Stimulated activated CD4-positive, alpha-beta T cell treated with anti-CD3 and anti-CD28 coated beads, Interleukin-2, amount 100 ng/mL, for 4 hours (primary cell): ENCODE measurements at places on chromosomes 2 and 18.

DNA sequence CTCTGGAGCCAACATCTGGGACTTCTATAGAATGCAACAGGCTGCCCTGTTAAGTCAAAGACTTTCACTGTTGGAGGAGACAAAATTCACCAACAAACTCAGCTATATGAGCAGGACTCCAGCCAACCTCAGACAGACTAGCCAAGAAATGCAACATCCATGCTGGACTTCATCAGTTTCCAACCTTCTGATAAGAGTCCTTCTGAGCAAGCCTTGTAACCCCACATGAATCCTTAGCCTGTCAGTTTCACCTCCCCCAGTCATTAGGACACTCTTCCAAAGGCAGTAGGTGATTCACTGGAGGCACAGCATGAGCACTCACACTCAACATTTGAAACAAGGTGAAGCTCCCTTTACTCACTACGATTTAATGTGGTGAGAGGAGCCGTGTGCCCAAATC is 5.8 kb downstream of the TBC1D8 start:
- DNase-seq: no peak

GRCh38 chr2:48161628-48162027 is 255.3 kb upstream of the FBXO11 start:
- DNase-seq: no peak

- no peak for DNase-seq
These were observed 39.9 kb upstream of the CDC42EP3 start for GRCh38 chr2:37711308-37711731.

- no peak for DNase-seq
These were observed 294.2 kb upstream of the HNMT start for GRCh38 chr2:137670111-137670510.

DNA sequence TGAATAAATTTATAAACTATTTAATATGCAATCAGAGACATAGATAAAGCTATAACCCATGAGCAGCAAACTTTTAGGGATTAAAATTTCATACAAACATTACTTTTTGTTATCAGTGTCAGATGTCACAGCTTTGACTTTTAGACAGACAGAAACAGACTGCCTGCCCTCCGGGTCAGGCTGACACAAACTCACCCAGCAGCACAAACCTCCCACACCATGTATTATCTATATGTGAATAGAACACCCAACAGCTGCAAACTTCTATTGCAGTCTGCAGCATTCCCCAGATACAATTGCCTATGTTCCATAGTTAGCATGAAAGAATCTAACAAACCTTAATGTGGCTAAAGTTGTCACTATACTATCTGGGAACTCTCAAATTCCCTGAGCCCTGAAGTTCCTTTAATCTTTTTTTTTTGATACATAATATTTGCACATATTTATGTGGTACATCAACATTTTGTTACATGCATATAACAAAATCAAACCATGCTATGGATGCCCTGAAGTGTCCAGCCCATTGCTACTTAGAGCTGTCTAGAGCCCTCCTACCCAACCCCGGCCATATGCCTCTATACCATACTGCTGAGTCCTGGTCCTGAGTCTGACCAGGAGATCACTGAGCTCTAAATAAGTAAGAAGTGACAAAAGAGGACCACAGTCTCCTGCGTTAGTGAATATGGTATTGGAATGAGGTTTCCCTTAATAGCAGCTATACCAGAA is 214.4 kb downstream of the ZNF385B start:
- no peak for DNase-seq

- no peak for DNase-seq
These were observed 116.1 kb downstream of the RNF144A start for GRCh38 chr2:7033136-7033960.

GRCh38 chr2:95049961-95050360 is 24.5 kb downstream of the MAL start:
- DNase-seq: no peak

GRCh38 chr2:109031476-109032228 is 42.6 kb upstream of the EDAR start:
- DNase-seq: peak; percentile 61

- no peak for DNase-seq
These were observed 103.3 kb downstream of the MDH1 start for GRCh38 chr2:63692002-63692606.

GRCh38 chr2:207514451-207514850 is 15.3 kb upstream of the CREB1 start:
- DNase-seq: no peak

DNA sequence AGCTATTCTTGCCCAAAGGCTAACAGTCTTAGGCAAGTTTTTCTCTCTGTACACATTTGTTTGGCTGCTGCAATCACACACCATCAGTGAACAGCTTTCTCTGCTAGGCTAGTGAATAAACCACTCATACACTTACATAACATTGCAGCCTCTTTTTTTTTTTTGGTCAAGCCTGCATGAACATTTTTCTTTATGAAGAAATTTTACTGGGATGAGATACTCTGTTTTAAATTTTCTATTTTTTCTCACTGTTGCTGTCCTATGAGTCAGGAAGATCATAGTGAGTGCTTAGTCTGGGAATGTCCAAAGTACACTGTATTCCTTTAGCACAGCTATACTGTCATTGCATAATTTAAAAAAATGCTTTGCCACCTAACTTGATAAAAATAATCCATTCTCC is 58.5 kb downstream of the ROCK1 start:
- no peak for DNase-seq

DNA sequence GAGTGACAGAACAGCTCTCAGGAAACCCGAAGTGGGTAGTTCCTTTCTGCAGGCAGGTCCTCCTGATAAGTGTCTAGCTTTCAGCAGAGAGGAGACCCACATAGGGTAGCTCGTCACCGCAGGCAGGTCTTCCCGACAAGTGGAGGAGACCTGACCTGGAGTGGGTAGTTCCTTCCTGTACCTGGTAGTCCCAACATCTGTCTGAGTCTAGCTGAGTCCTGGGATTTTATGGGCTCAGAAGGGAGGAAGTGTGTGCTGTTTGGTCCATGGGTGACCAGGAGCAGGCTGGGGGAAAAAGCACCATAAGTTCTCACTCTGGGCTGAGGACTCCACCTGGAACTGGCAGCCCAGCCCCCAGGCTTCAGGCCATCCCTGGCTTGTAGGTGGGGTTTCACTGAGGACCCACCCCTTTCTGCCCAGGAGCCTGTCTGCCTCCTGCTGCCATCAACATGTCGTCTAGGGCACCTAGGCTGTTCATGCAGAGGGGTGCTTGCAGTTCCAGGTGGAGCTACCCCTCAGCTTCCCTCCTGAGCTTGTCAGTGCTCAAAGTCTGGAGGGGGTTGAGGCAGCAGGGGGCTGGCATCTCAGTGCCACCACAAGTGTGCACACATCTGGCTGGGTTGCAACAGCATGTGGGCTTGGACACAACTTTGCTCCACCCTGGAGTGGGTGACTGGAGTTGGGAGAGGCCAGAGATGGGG is 9.4 kb downstream of the DYSF start:
- DNase-seq: no peak

- peak; percentile 36 for DNase-seq
These were observed 206.9 kb downstream of the ARL4C start for GRCh38 chr2:234289834-234290590.

DNA sequence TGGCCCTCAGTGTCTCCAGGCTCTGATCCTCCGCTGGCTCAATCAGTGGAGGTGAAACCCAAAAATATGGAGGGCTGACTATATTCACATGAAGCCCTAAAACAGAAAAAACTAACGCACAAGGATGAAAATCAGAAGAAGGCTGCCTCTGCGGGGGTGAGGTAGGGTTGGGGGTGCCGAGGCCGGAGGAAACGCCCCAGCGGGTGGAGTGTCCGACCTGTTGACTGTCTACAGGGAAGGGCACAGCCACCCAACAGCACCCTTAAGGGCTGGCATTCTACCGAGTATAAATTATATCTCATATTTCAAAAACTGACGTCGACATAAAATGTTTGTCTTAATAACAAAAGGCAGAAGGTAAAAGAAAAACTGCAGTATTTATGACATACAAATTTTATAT is 223.5 kb downstream of the HDAC4 start:
- no peak for DNase-seq

GRCh38 chr2:152049541-152049940 is 49.3 kb downstream of the CACNB4 start:
- no peak for DNase-seq

DNA sequence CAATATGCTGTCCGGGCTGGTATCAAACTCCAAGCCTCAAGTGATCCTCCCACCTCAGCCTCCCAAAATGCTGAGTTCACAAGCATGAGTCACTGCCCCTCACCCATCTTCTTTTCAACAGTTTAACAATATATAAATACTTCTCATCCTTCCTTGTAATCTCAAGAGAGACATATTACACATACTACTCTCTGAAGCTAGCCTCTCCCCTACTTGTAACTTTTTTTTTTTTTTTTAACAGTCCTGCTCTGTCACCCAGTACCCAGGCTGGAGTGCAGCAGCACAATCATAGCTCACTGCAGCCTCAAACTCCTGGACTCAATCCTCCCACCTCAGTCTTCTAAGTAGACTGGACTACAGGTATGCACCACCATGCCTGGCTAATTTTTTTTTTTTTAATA is 5.7 kb downstream of the GFPT1 start:
- no peak for DNase-seq

DNA sequence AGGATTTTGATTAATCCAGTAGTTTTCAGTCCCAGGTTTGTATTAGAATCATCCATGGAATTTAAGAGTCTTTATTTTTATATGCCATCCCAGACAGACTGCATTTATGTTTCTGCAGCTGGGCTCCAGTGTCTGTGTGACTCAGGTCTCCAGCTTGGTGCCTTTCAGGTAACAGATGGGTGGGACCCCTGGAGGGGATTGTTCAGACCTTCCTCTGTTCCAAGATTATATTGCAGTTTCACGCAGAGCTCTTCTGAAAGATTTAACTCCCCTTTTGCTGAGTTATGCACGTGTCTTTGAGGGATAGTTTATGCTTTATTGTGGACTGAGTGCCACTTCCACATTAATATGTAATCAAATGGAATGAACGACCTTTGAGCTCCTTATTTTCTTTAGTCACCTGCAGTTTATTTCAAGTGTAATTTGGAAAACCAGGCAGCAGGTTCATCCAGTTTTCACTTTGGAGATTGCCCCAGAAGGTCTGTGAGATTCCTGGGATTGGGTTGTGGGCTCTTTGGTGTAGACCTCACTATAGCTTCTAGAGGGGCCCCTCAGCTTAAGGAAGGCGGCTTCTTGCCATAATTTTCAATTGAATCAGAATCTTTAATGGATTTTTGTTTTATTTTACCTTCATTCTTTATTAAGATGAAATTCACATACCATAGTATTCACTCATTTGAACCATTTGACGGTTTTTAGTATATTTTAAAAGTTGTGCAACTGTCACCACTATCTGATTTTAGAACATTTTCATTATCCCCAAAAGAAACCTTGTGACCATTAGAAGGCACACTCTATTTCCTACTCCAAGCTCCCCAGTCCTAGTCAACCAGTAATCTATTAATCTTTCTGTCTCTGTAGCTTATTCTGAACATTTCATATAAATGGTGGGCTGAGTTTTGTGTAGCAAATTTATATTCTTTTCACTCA is 135.0 kb downstream of the WDSUB1 start:
- DNase-seq: no peak

DNA sequence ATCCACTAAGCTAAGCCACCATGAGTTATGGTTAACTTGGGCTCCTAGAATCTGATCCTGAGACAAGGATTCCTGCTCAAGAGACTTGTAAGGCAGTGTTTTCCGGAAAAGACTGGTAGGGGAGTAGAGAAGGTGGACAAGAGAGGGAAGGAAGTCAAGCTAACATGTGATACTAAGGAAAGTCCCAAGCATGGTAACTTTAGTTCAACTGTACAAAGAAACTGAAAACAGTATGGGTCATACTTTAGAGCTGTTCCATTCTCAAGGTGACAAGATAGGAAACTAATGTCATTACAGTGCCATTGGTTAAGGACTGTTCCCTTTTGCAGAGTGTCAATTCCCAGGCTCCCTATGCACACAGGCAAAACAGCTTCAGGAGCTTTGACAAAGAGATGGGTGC is 5.8 kb downstream of the MYO5B start:
- DNase-seq: no peak

DNA sequence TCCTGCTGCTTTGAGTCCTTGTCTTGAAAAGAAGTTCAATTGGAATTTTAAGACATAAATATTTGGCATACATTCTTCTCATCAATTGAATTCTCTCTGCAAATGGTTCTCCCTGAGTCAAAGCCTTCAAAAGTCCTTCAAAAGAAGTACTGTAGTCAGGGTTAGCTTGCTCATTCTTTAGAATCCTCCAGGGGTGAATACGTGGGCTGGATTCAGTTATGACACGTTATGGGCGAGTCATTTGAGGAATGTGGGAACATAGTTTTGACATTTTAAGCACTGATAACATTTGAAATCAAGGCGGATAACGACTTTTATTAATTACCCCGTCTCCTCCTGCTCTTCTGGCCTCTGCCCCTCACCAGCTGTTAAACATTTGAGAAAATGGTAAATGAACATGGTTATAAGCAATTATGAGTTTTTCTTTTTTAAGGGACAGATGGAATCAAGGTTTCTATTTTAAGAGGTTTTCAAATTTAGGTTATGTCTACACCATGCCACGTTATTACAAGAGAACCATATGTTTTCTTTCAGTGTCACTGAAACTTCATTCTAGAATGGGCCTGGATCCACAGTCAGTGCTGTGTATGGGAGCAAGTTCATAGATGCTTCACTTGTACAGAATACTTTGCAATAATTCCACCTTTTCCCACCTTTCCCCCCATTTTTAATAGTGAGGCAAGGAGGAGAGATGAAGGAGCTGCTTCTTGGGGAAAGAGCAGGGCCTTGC is 273.1 kb downstream of the TSN start:
- no peak for DNase-seq

GRCh38 chr2:46835520-46835919 is 80.1 kb downstream of the MCFD2 start:
- no peak for DNase-seq

DNA sequence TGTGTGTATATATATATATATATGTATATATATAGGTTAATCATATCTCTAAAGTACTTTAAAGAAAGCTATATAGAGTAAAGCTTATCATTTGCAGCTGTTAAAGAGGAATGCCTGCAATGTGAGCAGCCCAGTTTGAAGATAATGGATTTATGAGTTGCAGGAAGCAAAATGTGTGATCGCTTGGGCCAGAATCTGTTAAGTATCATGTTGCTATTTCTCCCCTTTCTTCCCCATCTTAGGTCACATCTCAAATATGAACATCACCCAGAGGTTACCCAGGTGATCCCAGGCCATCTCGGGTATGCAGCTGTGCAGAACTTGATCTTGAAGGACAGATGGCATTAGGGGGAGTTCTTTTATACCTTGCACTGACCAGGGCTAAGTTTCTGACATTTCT is 316.5 kb downstream of the MTX2 start:
- no peak for DNase-seq

GRCh38 chr2:39593439-39594393 is 72.0 kb upstream of the TMEM178A start:
- no peak for DNase-seq

- DNase-seq: no peak
These were observed 112.5 kb upstream of the GPC1 start for GRCh38 chr2:240322991-240323390.

DNA sequence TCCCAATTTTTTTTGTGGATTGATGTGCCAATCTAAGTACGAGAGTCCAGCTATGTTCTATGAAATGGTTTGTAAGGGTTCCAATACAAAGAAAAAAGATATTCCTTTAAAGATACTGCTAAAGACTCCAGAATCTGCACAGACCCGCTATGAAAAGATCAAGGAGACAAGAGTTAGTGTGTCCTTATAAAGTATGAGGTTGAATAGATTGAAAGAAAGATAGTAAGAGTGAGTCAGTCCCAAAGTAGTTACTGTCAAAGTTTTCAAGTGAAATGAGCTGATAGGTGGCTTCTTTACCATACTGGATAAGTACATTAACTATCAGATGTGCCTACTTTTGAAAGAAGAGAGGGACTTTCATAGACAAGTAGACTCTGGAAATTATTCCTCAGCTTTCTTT is 17.9 kb upstream of the EHBP1 start:
- no peak for DNase-seq

- no peak for DNase-seq
These were observed 172.9 kb downstream of the SLC8A1 start for GRCh38 chr2:40279001-40279400.
